ENCODE measurements at places on chromosomes 16 and 17. TPM values are rescaled to one million over a fixed set of nuclear protein-coding genes. Genes with fewer than 3 reads are reported as not detected.

DNA sequence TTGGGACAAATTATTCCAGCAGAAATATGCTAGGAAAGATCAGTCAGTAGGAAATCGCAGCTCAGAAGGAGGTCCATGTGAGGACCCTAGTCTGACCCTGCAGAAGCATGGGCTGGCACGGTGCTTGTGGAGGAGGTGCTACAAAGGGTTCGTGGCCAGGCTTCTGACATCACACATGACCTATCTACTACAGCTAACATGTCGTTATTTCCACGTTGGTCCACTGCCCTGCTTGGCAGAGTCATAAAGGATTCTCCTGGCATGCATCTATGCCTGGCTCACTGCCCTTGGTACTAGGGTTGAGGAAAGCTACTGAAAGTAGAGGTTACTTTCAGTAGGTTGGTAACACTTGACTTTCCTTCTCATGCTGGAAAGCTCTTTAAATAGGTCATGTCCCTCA lies 118.1 kb upstream of the SHISA6 start:
- DNase-seq, result no peak

Gene CHST4
- 9.9 TPM for total RNA-seq

Gene OTOA
- total RNA-seq, result 0.07 TPM

DNA sequence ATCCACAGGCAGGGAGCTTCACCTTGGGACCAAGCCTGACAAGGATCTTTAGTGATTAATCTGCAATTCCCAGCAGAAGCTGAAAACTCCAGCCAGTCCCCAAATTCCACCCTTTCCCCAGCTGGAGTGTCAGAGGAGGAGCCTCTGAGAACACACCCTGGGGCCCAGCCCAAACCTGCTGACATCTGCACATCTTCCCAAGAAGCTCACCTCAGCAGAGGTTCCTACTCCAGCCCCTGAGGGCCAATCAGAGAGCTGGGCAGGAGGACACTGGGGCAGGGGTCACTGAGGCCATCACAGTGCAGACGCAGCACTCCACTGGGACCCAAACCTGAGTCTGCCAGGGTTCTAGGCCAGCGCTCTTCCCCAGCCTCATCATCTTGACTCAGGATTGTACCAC lies 44.9 kb downstream of the CNGB1 start:
- DNase-seq, result no peak

DNA sequence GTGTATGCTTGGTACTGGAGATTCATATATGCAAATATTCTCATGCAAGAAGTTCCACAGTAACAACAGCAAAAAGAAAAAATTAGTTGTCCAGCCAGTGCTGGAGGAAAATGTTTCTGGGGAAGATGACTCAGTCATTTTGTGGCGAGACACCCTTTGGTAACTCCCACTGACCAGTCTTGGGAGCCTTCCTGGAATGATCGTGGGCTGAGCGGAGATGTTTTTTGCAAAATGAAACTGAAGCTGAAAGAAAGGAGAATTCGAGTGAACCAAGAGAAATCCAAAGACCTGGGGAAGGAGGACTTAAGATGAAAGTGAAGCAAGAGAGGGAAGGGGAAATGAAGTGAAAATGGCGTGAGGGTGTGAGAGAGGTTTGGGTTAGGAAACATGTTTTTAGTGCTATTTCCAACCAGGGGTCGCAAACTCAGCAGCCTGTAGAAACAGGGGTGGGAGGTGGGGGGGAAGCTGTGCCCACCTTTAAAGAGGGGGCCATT lies 5.2 kb downstream of the ITPRIPL2 start:
- DNase-seq, result no peak

- no peak for DNase-seq
Measured at GRCh38 chr16:49733313-49734009, 122.5 kb downstream of the ZNF423 start.

DNA sequence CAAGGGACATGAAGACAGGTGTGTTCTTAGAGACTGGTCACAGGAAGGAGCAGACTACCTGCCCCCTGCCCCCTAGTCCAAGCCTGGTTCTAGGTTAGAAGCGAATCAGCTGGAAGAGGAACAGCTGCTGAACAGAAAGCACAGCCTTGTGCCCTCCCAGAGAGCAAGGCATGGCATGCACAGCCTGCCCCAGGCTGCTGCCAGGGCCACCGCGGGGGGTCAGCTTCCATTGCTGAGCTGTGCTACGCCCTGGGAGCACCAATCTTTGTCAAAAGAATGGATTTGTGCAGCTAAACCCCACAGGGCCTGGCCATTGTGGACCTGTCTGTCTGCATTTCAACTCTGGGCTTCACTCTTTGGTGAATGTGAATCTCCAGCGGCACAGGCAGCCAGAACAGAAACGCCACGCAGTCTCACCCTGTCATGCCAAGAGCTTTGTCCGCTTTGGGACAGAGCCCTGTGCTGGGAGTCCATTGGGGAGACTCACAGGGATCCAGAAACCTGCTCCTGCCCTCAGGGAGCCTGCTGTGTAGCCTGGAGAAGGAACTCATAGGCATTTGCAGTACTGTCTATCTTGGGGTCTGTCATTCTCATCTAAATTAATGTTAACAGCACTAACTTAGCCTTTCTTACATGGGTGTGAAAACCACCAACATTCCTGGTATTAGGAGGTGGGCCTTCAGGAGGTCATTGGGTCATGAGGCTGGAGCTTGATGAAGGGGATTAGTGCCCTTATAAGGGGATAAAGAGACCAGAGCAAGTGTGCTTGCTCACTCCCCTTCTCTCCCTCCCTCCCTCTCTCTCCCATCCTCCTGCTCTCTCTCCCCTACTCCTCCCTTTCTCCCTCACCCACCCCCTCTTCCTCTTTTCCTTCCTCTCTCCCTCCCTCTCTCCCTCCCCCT lies 25.6 kb upstream of the CDRT4 start:
- DNase-seq, result no peak

Gene SAP30BP
- 86.8 TPM for total RNA-seq

GRCh38 chr16:58462997-58463941 lies 36.7 kb upstream of the NDRG4 start:
- peak; percentile 36 for DNase-seq

- DNase-seq, result peak; percentile 61
Measured at GRCh38 chr17:3692346-3692745, 3.6 kb downstream of the P2RX5 start.

Gene CD79B
- 3.2 TPM for total RNA-seq

DNA sequence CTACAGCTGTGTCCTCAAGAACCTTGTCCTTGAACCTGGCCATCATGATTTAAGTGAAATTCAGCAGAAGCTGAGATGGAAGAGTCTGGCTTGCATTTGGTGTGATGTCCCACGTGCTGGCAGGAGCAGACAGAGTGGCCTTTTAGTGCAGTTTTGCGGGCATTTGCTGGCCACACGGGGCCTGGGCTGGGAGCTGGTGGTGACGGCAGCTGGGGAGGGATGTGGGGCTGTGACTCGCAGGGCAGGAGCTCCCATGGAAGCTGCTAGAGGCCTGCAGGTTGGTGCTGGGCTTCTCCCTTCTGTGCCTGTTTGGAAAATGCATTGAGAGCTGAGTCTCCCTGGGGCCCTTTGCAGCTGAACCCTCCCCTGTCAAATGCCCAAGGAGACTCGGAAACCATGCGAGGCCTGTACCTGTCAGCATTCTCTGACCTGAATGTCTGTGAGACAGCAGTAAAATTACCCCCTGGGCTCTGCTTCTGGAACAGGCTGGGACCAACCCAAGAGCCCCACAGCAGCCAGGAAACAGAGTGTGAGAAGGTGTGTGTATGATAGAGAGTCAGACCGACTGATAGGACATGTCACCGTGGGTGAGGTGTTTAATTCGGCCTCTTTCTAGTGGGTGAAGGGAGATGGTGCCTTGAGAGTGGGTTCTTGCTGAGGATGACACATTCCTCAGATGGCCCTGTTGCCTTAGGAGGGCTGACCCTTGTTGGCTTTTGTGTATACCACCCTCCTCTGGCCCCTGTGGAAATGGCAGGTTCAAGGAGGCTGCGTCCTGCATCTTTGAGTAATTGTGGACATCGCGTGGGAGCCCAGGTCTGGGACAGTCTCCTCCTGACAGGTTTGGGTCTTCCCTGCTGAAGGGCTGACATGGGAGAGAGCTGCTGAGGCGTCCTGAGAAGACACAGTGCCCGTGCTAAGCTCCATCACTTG lies 145.5 kb downstream of the MSI2 start:
- DNase-seq, result peak; percentile 49

- DNase-seq, result no peak
Measured at GRCh38 chr17:73838815-73839214, 194.6 kb upstream of the SDK2 start.

Gene ZNF276
- total RNA-seq, result 17.2 TPM

DNA sequence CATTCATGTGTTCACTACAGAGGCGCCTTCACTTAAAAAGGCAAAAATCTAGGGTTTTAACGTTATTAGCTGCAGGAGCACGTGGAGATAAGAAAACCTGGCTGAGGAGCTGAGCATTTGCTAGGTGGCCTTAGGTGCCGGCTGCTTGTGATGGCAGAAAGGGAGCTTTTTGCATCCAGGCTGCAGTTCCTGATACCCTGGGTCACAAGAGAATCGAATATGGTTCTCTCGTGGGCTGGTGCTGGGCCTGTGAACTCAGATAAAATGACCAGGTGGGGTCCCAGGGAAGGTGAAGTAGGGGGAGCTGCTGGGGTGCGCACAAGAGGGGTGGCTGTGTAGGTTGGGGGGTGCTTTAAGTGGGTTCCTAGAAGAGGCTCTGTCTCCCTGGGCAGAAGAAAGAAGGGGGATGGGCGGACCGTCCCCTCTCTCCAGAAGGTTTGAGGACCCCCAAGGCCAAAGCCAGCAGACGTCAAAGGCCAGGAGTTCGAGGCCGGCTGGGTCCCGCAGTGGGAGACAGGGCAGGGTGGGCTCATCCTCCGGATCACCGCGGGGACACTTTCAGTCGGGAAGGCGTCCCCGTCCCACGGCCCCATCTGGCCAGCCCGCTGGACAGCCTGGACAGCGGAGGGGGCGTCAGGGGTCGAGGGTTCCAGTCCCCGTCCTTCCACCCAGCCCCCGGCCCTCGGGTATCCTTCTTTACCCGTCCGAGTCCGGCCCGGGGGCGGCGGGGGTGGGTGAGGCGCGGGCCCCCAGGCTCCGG lies 740 bp upstream of the CMIP start:
- no peak for DNase-seq

GRCh38 chr17:60592750-60593149 lies 7.2 kb upstream of the PPM1D start:
- DNase-seq, result no peak

DNA sequence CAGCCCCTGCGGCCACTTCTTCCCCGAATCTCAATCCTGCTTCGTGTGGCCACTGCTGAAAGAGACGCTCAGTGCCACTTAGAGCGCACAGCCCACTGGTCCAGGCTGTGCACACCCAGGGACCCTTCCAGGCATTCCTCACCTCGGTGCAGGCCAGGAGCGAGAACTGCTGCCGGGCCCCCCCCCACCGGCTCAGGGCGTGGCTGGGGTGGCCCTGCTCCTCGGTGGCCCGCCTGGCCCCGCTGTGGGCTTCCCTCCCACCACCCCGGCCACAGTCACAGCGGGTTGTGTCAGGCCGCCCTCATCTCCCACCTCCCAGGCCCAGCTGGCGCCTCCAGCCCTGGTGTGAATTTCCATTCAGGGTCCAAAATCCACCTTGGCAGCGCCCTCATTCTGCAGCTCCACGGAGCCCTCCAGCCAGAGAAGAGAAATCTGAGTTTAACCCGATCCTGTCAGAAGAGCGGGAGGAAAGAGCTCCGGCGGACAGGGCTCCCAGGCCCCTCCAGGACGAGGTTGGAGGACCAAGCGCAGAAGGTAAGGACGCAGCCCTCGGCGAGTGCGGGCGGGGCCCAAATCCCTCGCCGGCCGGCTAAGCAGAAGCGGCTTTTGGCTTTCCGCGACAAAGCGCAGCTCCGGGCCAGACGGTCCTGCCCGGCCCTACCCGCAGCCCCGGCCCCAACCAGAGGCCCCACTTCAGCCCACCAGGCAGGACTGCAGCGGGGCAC lies 12.0 kb downstream of the TBC1D16 start:
- DNase-seq, result no peak

DNA sequence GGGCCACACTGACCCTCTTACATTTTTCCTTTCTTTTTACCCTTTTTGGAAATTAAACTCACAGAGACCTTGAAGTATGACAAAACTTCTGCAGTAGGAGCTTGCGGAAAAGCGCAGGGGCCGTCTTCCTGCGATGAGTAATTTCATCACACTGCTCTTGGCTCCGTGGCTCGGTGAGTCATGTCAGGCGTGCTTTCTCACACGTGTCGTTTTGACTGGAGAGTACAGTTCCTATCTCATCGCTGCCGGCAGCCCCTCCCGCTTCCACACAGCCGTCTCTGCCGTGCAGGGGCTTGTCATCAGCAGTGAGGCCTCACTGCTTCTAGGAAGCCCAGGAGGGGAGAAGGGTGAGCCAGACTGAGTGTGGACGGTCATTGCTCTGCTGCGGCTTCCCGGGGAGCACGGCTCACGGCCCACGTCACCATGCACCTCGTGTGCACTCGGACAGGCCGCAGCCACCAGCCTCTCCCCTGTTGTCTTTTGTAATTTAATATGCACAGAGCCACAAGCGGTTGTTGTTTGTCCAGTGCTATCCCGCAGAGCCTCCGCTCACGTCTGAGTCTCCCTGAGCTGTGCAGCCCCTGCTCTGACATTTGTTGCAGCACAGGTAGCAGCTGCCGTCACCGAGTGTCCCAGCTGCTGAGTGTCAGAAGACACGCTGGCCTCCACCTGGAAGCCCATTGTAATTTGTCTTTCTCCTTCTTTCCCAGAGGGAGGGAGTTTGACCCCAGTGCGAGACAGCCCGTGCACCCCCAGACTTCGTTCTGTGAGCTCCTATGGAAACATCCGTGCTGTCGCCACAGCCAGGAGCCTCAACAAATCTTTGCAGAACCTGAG lies 99.4 kb upstream of the CHMP6 start:
- no peak for DNase-seq

DNA sequence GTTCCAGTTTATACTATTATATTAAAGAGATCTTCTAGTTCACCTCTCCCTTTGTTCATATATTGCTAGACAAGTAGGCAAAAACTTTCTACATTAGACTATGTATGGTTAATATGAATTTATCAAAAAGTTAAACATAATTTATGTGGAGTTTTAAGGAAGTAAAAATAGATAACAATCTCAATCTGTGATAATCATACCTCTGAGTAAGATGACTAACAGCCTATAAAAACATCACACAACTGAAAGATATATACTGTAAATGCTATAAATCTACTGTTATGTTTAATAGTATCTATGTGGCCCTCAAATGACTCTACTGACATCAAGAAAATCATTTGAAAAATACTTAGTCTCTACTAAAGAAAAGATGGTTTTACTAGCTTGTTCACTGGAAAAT lies 37.1 kb downstream of the AP1G1 start:
- no peak for DNase-seq

GRCh38 chr17:60151355-60151754 lies 1.6 kb downstream of the CA4 start:
- DNase-seq, result no peak

- no peak for DNase-seq
Measured at GRCh38 chr17:1091900-1092299, 87.9 kb downstream of the ABR start.

Gene CHAD
- not detected for total RNA-seq

Gene EVPLL
- total RNA-seq, result not detected

DNA sequence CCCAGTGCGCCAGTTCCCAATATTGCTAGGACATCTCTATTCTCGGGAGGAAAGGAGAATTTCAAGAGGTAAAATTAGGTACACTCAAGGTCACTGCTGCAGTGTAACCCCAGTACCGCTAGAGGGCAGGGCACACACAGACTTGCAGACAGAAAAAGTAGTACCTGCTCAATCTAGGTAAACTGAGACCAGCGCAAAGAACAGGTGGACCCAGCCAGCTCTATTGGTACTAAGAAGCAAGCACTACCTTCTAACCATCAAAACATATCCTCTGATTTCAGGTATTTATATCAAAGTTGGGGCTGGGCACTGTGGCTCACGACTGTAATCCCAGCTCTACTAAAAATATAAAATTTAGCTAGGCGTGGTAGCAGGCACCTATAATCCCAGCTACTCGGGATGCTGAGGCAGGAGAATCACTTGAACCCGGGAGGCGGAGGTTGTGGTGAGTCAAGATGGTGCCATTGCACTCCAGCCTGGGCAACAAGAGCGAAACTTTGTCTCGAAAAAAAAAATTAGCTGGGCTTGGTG lies 3.6 kb upstream of the WDR81 start:
- peak; percentile 84 for DNase-seq
